Astrocyte of the spinal cord (primary cell): ENCODE measurements at places on chromosomes 16 and 17.

DNA sequence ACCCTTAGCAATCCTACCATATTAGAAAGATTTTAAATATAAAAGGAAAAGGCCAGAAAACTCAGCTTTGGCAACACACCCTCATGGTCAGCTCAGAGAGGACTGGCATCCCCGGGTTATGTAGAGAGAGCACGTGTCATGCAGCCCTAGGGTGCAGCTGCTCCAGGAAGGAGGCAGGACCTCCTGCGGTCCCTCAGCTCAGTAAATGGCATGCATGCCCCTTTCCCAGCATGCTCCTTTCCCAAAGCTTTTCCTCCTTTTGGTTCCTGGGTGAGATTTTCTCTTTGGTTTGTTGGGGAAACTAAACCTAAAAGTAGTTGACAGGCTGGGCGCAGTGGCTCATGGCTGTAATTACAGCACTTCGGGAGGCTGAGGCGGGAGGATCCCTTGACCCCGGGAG is 3.9 kb downstream of the GAN start:
- DNase-seq: no peak

- DNase-seq: peak; percentile 57
Measured at GRCh38 chr16:57938936-57939871, 31.7 kb downstream of the CNGB1 start.

- DNase-seq: no peak
Measured at GRCh38 chr16:62475573-62475972, 439.3 kb upstream of the CDH8 start.

GRCh38 chr17:7138800-7139381 is 24.3 kb upstream of the ASGR2 start:
- no peak for DNase-seq

- no peak for DNase-seq
Measured at GRCh38 chr16:19909750-19910322, 25.2 kb upstream of the GPRC5B start.
